ENCODE measurements at places on chromosomes 5 and 9.

- no peak for DNase-seq
Measured at GRCh38 chr5:125336401-125336800, 590.0 kb upstream of the ZNF608 start.

- DNase-seq = no peak
Measured at GRCh38 chr5:153969563-153969895, 69.2 kb downstream of the FAM114A2 start.

DNA sequence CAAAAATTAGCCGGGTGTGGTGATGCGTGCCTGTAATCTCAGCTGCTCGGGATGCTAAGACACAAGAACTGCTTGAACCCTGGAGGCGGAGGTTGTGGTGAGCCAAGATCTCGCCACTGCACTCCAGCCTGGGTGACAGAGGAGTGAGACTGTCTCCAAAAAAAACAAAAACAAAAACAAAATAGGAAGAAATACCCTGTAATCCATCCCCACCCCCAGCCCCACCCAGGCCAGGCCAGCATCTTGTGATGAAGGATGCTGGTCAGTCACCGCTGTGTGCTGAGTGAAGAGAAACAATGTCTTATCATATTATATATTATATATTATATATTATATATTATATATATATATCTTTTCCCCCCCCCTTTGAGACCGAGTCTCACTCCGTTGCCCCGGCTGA, 15.4 kb upstream of the CCIN start:
- no peak for DNase-seq

DNA sequence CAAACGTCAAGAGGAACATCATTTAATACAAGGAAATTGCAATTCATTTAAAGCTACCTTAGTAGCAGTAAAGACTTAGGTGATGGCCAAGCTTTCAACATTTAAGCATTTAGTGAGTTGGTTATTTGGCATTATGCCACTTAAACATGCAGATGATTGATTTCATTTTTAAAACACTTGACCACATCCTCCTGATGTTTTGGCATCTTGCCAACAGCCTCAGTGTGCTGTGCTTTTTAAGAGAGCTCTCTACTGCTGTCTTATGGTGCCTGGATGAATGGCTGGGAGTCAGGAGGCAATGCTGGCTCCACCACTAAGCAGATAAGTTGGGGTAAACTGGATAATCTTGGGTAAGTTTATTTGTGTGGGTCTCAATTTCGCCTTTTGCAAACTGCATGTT, 364.5 kb downstream of the MAN2A1 start:
- DNase-seq = peak; percentile 92

DNA sequence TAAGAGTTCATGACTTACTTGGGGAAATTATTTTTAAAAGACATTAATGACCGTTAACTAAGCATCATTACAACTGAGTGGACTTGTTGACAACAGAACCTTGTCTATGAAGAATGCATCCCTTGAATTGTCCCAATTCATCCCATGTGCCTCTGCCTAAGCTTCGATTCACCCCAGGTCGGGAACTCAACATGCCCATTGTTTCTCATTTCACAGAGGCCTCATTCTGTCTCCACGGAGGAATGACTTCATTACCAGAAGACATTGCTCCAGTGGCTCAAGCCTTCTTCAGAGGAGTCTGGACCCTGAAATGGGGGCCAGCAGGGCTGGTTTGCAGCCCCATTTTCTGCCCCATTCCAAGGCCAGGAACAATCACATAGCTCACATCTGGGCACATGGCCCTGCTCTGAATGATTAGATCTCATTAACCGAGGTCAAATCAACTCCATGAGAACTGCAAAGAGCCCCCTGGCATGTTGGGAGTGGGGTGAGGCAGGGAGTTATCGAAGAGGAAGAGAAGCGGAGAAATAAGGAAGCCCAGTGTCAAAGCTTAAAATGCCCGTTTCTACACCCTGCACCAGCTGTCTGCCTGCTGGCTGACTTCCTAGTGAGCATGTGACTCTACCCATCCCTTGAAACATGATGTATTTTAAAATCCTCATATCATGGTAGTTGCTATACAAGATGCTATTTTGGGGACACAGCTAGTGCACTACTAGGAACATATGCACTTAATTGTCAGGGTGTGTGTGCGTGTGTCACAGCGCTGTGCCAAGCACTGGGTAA, 137.3 kb downstream of the LHFPL2 start:
- DNase-seq = no peak

- DNase-seq = no peak
Measured at GRCh38 chr9:114316605-114317230, 6.2 kb upstream of the ORM1 start.

GRCh38 chr5:64979531-64979930, 210.8 kb downstream of the CWC27 start:
- no peak for DNase-seq
